ENCODE measurements at places on chromosomes 7 and 10. TPM values are rescaled to one million over a fixed set of nuclear protein-coding genes. Genes with fewer than 3 reads are reported as not detected.

The TMEM196 gene
- not detected for total RNA-seq

The UNC5B gene
- total RNA-seq, result 1.8 TPM

The KAZALD1 gene
- 0.78 TPM for total RNA-seq

The CCDC172 gene
- not detected for total RNA-seq

The PHYHIPL gene
- total RNA-seq, result 0.93 TPM

The BMS1 gene
- 4.6 TPM for total RNA-seq

The BHLHA15 gene
- total RNA-seq, result 2.6 TPM

The ANTXRL gene
- not detected for total RNA-seq

The ITPRID1 gene
- total RNA-seq, result not detected

The ACHE gene
- 0.48 TPM for total RNA-seq

The STEAP2 gene
- 0.81 TPM for total RNA-seq

The ST7 gene
- 22.2 TPM for total RNA-seq

The ZNF398 gene
- total RNA-seq, result 6.6 TPM

The AGR3 gene
- 0.28 TPM for total RNA-seq

The HOXA10 gene
- total RNA-seq, result 0.10 TPM

The C10orf105 gene
- total RNA-seq, result not detected

The AOC1 gene
- 18.9 TPM for total RNA-seq

The P4HA1 gene
- 7.3 TPM for total RNA-seq

The TMEM213 gene
- not detected for total RNA-seq

The PAPOLB gene
- total RNA-seq, result not detected

The OLAH gene
- not detected for total RNA-seq

The EIF5AL1 gene
- 0.48 TPM for total RNA-seq

The PTF1A gene
- not detected for total RNA-seq

The CYP2C19 gene
- 13.0 TPM for total RNA-seq

The FAM25A gene
- not detected for total RNA-seq

The PON1 gene
- 465 TPM for total RNA-seq

The HOXA2 gene
- total RNA-seq, result 0.15 TPM

The OR6V1 gene
- total RNA-seq, result not detected

The MYL10 gene
- total RNA-seq, result not detected

The GHRHR gene
- 0.83 TPM for total RNA-seq

The ARMC3 gene
- not detected for total RNA-seq

The C10orf67 gene
- not detected for total RNA-seq

The ATG9B gene
- not detected for total RNA-seq

The TAS2R41 gene
- total RNA-seq, result 0.45 TPM

The OR2A5 gene
- not detected for total RNA-seq

The WNT8B gene
- total RNA-seq, result not detected

The PHKG1 gene
- total RNA-seq, result 0.78 TPM

The NPY4R gene
- not detected for total RNA-seq

The CASD1 gene
- total RNA-seq, result 4.7 TPM

The CEP55 gene
- 0.08 TPM for total RNA-seq

The COL13A1 gene
- total RNA-seq, result 0.48 TPM

The TMEM176B gene
- 906 TPM for total RNA-seq

The CALML3 gene
- not detected for total RNA-seq

The HMX3 gene
- total RNA-seq, result 0.20 TPM

The NUTM2E gene
- total RNA-seq, result 0.08 TPM

The SYT15B gene
- 0.83 TPM for total RNA-seq

The CRYGN gene
- not detected for total RNA-seq

The URGCP gene
- total RNA-seq, result 18.0 TPM

The JMJD1C gene
- 32.0 TPM for total RNA-seq

The SH3PXD2A gene
- 43.5 TPM for total RNA-seq

The GIMAP6 gene
- total RNA-seq, result 6.5 TPM

The NKX6-2 gene
- not detected for total RNA-seq
